ENCODE measurements at places on chromosomes 16 and 17.

GRCh38 chr17:10072556-10073425 lies 125.6 kb downstream of the GAS7 start:
- DNase-seq, result no peak

DNA sequence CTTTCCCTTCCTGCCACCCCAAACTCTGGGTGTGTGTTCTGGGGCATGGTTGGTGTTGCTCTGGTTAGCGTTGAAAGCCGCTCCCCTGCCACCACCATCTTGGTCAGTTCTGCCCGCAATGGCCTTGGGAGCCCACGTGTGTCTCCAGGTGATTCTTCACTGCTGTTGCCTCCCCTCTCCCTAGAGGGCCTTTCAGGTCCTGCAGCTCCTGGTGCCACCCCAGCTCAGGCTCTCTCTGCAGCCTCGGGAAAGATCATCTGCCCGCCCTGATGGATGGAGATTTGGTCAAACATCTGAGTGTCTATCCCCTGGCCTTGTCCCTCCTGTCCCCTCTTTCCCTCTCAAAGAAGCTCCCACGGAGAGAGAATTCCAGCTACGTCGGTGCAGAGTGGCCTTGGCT lies 241.3 kb downstream of the RBFOX3 start:
- no peak for DNase-seq

DNA sequence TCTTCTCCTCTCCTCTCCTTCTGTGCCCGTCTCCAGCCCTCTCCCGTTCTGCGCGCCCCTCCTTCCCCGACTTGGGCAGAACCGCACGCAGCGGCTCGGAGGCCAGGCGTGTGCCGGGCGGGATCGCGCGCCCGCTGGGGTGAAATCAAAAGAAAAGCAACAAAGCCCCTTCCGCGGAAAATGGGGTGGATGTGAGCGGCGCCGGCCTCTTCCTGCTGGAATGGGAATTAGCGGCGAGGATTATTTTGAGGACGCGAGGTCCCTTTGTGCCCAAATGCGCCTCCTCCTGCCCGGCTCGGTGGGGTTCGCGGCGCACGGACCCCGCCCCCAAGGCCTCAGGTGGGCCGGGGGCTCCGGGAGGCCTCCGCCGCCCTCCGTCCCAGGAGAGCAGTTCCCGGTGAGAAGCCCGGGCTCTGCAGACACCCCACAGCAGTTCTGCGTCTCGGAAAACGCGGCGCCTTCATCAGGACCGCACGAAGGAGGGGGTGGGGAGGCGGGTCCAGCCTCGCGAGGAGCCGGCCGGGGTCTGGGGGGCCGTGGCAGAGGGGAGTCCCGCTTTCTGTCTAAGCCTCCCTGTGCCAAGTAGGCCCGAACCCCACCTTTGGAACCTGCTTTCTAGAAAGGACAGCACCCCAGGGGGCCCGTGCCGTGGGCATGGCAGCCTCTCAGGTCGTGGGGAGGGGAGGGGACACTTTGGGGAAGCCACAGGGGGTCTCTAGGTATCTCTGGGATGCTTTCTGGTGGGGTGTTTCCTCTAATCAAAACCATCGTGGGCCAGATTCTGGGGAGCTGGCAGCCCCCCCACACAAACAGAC lies 91.0 kb upstream of the CBX4 start:
- no peak for DNase-seq

GRCh38 chr17:17201907-17202306 lies 4.2 kb downstream of the PLD6 start:
- no peak for DNase-seq

GRCh38 chr17:62126292-62126691 lies 61.2 kb upstream of the MED13 start:
- no peak for DNase-seq

DNA sequence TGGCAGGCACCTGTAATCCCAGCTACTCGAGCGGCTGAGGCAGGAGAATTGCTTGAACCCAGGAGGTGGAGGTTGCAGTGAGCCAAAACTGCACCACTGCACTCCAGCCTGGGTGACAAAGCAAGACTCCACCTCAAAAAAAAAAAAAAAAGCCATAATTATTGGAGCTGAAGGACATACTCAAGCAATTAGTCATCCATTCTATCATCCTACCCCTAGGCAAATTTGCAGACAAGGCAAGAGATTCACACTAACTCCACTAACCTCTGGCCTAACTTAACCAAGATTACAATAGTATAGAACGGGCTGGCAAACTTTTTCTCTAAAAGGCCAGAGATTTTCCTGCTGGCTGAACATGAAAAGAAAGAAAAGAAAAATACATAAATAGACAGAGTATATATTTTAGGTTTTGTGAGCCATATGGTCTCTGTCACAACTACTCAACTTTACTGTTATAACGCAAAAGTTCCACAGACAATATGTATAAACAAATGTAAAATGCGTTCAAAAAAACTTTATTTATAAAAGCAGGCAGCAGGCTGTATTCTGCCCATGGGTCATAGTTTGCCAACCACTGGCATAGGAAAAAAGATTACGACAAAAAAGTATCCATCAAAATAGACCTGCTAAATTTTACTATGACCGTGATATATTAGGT lies 29.7 kb downstream of the BRIP1 start:
- DNase-seq, result peak; percentile 41

GRCh38 chr17:1713878-1714426 lies 3.8 kb upstream of the TLCD2 start:
- no peak for DNase-seq

- DNase-seq, result no peak
These were observed 9.1 kb downstream of the ABHD15 start for GRCh38 chr17:29557739-29558116.

DNA sequence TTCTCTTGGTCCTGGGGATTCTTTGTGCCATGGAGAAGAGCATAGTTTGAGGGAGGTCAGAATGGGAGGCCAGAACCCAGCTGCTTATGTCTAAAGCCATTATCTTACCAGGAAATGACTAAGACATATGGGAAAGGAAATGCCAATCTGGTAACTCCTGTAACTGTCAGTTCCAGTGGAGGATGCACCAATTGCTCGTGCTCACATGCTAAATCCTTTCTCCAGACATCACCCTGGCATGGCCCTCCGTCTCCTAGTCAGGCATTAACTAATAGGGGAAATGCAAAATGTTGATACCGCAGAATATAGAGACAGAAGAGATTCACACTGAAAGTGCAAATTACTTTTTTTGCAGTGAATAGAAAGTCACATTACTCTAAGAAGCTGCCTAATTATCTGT lies 255.6 kb upstream of the HSBP1 start:
- peak; percentile 57 for DNase-seq

DNA sequence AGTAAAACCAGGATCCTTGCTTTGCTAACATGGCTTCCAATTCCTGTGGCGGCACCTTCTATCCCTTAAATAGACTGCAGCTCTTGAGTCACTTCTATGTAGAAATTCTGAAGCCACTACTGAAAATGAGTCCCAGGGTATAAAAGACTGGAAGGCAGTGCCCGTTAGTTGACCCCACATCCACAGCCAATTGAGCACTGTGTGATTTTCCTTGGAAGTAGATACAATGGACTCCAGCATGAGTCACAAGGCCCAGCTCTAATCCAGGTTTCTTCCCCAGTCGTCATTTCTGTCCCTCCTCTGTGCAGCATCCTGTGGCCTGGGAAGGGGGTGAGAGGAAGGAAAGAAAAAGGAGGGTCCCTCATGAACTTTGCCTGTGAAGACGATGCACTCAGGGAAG lies 69.5 kb downstream of the HLF start:
- no peak for DNase-seq

GRCh38 chr17:57337390-57337789 lies 81.1 kb downstream of the MSI2 start:
- DNase-seq, result no peak

DNA sequence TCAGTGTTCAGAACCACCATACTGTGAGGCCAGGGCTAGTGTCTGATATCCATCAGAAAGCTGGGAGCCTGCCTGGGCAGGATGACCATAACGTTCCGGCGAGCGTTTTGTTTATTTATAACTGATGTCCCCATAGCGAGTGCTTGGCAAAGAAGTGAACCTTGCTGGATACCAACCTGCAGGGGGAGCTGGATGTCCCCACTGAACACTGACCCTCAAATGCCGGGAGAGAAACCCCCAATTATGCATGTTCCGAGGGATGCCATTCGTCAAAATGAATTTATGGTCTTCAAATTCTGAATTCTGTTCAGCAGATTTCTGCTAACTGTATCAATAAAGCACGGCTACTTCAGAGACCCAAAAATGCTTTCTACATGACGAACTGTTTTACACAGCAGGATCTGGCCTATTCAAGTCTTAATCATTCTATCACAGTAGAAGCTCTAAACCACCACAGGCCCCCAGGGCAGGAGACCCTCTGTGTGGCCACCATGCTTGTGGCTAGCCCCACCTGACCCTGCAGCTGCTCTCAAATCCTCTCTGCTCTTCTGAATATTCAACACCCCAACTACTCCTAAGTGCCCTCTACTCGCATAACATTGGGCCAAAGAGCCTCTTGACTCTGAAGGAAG lies 15.2 kb downstream of the MED24 start:
- no peak for DNase-seq

GRCh38 chr16:55500530-55501011 lies 8.3 kb upstream of the LPCAT2 start:
- DNase-seq, result no peak
